Stimulated activated CD8-positive, alpha-beta memory T cell treated with anti-CD3 and anti-CD28 coated beads, Interleukin-7, amount 100 ng/mL, for 4 hours (primary cell): ENCODE measurements at places on chromosomes 2 and 18.

- DNase-seq = no peak
Measured at GRCh38 chr2:219569041-219569440, 2.3 kb downstream of the OBSL1 start.

DNA sequence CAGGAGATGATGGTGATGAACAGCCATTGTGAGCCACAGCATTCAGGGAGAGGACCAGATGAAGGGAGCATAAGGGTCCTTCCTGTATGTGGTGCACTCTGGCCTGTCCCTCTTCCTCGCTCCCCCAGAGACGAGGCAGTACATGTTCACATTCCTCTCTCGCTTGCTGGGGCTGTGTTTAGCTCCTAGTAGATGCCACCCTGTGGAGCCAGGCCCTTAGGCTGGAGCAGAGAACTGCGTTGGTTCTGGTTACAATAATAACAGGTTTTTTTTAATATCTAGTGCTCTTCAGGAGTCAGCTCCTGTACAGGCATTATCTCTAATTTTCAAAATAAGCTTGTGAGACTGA is 171.1 kb upstream of the MYT1L start:
- no peak for DNase-seq

DNA sequence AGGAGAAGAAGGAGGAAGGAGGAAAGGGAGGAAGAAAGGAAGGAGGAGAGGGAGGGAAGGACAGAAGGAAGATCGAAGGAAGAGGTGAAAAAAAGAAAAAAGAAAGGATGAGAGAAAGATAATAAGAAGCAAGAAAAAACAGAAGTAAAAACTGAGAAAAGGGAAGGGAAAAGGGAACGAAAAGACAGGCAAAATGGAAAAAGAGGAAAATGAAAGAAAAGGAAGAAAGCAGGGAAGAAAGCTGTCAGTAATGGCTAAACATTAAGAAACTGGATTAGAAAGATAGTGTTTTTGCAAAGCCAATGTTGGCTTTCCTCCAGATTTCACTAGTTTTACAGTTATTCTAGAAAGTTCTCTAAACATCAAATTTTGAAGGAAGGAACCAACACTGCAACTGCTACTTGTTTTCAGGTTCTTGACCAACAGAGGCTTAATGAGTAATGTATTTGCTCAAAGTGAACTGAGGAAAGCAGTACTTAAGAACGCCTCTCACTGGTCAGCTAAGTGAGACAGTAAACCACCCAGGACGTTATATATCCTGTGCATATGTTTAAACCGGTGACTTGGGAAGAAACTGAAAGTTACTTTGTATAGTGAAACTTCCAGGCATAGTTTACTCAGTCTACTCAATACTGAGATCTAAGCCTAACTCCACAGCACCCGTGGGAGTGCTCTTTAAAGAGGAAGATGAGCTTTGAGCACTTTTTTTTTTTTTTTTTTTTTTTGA is 286.2 kb upstream of the TRIB2 start:
- DNase-seq = peak; percentile 5

DNA sequence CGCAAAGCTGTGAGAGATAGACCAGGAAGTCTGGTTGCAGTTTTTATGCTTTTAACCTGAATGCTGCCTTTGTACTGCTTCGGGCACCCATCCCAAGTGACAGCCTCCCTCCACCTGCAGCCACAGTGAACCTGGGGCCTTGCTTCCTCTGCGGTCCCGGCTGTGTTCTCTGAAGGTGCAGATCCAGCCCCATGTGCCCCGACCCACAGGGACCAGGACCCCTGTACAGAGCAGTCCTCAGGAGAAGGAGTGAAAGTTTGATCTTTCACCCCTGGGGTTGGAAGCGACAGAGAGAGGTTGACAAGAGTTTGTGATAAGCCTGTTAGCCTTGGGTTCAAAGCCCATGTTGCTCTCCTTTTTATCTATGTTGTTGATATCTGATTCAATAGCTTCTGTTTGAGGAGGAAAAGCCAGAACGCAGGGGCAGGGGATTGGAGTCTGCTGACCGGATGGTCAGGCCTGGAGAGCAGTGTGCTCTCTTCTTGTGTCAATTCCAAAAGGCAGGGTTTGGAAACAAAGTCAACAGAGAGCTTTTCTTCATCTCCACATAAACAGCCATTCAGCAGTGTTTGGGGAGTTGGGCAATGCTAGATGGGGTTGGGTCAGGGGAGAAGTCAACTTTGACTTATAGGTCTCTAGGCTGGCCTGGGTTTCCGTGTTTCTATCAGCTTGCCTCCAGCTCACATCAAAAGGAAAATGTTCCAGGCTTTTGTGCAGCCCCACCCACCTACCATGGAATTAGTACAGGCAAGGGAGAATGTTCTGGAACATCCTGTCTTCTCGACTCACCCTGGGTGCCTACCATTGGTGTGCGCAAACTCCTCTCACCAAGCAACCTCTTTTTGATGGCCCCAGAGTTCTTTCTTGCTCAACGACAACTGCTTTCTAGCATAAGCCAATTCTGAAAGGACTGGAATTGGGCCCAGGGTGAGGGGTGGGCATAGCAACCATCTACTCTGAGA is 214.9 kb downstream of the ALPK2 start:
- no peak for DNase-seq

GRCh38 chr2:21633015-21633414 is 509.2 kb downstream of the TDRD15 start:
- no peak for DNase-seq

DNA sequence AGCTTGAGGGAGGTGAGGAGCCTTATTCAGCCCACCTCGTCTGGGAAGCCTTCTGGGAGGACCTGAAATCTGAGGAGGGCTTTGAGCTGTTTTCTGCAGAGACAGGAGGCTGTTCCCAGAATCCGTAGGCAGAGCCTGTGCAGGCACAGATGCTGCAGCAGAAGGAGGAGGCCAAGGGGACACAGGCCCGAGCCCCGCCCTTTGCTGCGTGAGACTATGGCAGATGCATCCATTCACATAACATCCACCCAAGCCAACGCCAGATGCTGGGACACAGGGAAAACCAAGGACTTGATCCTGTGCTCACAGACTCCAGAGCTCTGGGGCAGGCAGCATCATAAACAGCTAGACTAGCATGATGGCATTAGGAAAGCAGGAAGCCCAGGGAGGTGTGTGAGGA is 98.2 kb downstream of the KCNF1 start:
- no peak for DNase-seq

DNA sequence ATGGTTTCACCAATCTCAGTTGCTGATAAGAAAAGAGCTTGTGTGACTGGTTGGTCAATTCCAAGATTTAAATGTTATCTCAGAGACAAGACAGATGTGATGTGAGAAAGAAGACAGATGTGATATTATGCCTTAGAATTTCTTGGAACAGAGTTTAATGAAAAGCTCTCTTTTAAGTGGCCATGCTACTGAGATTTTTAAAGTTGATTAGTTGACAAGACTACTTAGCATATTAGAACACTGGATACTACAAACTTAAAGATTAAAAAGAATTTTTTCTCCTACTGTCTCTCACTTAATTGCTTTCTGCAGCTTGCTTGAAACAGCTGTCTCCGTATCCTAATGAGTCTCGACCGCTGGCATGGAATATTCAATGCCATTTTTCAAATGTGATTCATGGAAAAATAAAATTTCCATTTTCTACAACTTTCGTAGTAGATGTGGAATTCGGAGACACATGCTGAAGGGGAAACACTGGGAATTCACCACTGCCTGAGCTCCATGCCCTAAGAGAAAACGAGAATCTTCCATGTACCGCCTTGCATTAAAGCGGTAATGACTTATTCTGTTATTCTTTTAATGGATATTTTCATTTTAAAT is 634.2 kb upstream of the SETBP1 start:
- no peak for DNase-seq

- peak; percentile 23 for DNase-seq
Measured at GRCh38 chr18:13216092-13216582, 2.4 kb upstream of the LDLRAD4 start.

GRCh38 chr2:100196786-100197494 is 54.5 kb upstream of the AFF3 start:
- no peak for DNase-seq

DNA sequence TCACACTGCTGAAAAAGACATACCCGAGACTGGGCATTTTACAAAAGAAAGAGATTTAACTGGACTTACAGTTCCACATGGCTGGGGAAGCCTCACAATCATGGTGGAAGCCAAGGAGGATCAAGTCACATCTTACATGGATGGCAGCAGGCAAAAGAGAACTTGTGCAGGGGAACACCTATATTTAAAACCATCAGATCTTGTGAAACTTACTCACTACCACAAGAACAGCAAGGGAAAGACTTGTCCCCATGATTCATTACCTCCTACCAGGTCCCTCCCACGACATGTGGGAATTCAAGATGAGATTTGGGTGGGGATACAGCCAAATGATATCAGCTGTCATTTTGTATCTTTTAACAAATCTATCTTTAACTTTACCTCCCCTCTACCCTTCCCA is 251.1 kb upstream of the RASGRP3 start:
- no peak for DNase-seq

DNA sequence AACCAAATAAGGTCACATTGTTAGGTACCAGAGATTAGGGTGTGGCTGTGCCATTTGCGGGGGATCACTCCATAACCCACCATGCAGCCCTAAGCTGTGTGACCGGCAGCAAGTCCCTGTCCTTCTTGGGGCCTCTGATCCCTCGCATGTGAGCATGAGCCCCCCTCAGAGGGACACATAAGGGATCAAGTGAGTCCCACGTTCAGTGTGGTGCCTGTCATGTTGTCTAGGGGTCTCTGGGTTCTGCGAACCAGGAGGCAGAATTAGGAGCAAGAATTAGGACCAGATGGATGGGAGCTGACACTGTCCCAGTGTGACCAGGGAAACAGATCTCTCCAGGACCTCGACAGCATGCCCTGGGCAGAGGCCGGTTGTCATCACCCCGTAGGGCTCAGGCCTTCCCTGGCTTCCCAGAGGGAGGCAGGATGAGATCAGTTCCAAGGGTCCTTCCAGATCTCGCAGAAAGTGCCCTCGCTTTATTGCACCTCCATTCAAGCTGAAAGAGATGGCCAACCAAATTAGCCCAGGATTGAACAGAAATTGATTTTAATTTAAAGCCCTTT is 113.2 kb upstream of the OTOS start:
- no peak for DNase-seq

DNA sequence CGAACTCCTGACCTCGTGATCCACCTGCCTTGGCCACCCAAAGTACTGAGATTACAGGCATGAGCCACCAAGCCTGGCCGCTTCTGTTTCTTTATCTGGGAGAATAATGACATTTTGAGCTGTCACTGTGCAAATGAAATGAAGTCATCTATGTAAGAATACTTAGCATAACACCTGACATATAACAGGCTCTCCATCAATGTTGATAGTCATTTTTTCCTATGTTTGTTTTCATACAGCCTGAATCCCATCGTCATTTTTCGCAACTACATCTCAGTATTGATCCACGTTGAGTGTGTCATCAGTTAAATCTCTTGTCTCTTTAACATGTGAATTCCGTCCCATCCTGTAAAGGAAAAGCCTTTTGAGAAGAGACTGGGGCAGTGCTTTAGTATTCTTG is 6.4 kb upstream of the CAPN14 start:
- no peak for DNase-seq

- DNase-seq = no peak
Measured at GRCh38 chr2:10901160-10901939, 10.4 kb upstream of the KCNF1 start.

DNA sequence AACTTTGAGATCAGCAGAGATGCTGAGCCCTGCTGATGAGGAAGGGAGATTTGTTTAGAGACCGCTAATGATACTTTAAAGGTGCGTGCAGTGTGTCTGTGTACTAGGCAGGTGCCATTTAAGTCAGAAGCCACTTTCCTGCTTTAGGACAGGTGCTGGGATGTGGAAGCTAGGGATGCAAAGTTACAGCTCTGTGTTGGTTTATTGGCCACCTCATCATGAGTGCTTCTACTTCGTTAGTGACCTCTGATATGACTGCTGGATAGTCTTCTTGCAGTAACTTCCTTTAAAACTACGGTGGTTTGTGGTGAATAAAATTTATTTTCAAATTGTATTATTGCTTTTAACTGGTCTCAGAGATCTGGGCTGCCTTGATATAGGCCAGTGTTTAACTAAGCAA is 44.1 kb downstream of the FMNL2 start:
- DNase-seq = no peak

GRCh38 chr2:106160786-106161261 is 33.3 kb downstream of the UXS1 start:
- peak; percentile 30 for DNase-seq

DNA sequence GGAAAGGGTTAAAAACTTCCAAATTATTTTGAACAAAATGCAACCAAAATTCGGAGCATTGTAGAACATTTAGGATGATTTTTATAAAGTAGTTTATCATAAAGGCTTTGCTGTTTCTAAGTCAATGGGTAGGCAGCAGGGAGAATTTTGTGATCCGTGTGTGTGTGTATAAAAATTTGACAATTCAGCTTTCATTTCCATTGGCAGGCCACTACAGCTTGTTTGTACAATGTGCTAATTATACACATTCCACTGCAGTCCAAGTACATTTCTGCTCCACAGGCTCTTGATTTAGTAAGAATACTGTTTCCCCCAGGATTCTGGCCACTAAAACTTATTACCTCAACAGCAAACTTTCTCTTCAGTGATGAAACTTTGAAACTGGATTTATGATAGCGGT is 71.8 kb upstream of the LTBP1 start:
- no peak for DNase-seq

DNA sequence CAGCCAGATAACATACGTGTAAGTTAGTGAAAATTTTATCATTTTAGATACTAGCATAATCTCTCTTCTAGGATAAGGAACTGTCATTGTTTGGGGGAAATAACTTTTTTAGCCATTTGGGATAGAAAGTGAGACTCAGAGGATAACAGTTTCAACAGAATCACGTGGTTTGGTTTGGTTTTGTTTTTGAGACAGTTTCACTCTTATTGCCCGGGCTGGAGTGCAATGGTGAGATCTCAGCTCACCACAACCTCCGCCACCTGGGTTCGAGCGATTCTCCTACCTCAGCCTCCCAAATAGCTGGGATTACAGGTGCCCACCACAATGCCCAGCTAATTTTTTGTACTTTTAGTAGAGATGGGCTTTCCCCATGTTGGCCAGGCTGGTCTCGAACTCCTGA is 323.2 kb upstream of the MEIS1 start:
- DNase-seq = no peak

GRCh38 chr2:4324531-4324930 is 621.2 kb downstream of the DCDC2C start:
- no peak for DNase-seq

- peak; percentile 42 for DNase-seq
Measured at GRCh38 chr2:28366496-28367282, 26.0 kb upstream of the FOSL2 start.

DNA sequence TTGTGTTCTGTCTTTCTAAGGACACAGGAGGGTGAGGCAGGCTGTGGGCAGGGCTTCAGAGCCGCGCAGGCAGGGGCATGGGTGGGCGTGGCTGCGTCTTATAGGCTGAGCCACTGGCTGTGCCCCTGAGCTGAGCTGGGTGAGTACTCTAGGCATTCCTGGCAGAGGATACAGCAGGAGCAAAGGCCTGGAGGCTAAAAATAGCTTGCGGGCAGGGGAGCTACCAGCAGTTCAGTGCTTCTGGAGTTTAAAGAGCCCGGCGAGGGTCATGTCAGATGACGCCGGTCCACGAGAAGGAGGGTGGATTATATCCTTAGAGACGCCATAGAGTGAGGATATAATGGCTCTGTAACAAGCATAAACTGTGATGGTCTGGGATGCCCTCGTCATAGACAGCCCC is 31.5 kb upstream of the PDIA6 start:
- DNase-seq = no peak
